T-helper 2 cell treated with Interferon-gamma antibody and Interleukin-4, amounts not matched to agents 5 μg/mL and 100 μg/mL, for 36 hours (primary cell): ENCODE measurements at places on chromosomes 16 and 17.

DNA sequence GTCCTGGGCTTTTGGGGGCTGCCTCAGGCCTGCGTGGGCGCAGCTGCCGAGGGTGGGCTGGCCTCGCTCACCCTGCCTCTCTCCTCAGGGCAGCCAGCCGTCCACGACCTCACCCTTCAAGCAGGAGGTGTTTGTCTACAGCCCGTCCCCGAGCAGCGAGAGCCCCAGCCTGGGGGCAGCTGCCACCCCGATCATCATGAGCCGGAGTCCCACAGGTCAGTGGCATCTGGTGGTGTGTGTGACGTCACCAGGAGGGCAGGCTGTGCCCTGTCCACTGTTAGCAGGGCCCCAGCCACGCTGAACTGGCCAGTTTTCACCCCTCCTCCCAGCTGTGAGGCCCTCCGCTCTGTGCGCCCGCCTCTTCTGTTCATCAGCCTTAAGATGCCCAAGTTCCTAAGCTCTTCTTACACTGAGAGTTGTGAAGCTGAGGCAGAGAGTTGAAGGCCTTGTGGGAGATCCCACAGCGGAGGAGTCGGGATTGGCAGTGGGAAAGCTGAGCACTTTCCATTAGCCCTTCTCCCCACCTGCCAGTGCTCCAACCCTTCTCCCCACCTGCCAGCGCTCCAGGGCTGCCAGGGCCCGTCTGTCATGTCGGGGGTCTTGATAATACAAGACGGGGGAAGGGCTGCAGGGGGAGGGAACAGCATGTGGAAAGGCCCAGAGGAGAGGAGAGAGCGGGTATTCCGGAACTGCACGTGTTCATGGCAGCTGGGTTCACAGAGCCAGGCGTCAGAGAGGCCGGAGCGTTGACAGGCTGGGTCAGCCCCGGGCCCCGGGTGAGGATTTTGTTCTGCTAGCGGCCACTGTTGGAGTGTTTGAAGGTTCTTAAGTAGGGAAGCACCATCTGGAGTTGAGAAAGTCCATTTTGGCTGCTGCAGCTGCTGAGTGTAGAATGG is 36.3 kb downstream of the OR1D5 start:
- DNase-seq: no peak

- no peak for DNase-seq
Observed at GRCh38 chr16:87053016-87053982, 263.9 kb downstream of the C16orf95 start.

- DNase-seq: no peak
Observed at GRCh38 chr17:27956601-27957445, 63.7 kb upstream of the LYRM9 start.

DNA sequence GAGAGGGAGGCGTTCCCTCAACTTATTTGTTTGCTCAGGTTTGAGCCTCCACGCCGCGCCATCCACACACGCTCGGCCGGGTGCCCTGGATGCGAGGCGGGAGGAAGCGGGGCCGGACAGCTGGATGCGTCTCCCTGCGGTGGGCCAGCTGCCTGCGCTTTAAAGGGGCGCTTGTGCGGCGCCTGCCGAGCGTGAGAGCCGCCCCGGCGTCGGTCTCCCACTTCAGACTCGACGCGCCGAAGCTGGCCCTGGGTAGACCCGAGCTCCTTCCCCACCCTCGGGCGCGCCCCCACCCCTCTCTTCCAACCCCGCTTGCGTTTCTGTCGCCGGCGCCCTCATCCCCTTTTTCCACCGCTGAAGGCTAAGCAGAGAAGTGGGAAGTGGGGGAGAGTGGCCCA is 527 bp upstream of the CHAD start:
- no peak for DNase-seq

DNA sequence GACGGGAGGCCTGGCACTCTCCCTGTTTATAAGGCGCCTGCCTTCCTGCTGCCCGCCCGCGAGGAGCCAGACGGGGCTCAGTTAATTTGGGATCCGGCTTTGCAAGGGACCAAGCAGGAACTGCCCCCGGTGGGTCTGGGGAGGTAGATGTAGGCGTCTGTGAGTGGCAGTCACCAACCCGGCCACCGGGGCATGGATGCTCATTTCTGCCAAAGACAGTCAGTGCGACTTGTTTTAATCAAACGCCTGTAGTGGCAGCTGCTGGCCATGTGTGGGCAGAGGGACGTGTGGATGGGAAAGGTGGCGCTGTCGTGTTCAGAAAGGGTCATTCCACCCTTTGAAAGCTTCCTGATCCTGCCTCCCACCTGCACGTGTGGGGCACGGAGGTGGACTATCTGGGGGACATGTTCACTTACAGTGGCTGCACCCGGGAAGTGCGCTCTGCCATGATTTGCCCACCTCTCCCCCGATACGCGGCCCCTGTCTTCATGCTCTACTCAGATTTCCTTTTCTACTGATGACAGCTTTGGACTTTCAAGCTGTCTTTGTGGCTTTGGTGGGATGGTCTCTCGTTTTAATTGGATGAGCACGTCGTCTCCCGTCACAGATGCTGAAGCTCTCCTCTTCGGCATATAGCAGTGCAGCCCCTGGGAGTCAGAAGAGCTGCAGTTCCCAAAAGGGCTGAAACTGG is 60.3 kb upstream of the CIBAR2 start:
- DNase-seq: no peak

DNA sequence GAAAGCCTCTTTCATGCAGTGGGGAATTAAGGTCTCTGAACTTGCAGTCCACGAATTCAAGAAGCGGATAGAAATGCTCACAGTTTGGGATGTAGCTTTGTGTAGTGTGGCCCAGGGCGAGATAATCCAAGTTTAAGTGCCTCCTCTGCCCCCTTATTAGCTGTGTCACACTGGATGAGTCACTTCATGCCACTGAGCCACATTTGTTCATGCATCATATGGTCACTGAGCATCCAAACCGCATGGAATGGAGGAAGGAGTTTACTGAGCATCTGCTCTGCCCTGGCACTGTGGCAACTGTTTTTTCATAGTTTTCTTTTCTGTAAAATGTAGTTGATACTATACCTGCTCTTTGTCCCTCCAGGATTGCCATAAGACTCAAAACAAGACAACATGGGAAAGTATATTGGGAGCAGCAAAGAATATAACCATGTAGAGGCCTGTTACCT is 15.1 kb upstream of the DHX8 start:
- no peak for DNase-seq

- DNase-seq: peak; percentile 39
Observed at GRCh38 chr17:45018848-45019711, 32.4 kb downstream of the DCAKD start.
